ENCODE measurements at places on chromosomes 2 and 18.
A peak's percentile ranks its signal among the peaks of the same experiment; 100 is the strongest.

DNA sequence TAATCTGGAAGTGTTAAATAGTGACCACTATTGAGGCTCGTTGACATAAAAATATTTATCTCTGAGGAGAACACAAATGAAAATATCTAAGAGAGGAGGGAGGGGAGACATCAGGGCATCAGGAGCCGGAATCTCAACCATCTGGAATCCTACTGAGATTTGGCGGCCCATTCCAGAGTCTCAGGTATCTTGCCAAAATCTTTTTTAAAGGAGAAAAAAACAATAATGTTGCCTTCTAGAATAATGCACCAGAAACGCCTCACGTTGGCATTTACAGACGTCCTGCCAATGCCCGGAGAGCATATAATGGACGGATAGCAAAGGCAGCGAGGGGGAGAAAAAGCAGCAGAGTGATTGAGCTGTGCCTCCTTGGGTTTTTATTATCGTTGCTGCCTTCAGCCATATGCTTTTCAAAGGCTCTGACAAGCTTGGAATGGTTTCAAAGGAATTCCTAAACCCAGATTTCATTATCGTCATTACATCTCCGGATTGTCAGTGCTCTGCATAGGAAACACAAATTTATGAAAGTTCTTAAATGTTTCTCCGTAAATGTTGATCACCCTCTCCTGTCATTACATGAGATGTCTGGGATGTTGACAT, 30.9 kb upstream of the EGR4 start:
- no peak for DNase-seq

GRCh38 chr2:79860228-79861058, 347.6 kb downstream of the CTNNA2 start:
- no peak for DNase-seq

DNA sequence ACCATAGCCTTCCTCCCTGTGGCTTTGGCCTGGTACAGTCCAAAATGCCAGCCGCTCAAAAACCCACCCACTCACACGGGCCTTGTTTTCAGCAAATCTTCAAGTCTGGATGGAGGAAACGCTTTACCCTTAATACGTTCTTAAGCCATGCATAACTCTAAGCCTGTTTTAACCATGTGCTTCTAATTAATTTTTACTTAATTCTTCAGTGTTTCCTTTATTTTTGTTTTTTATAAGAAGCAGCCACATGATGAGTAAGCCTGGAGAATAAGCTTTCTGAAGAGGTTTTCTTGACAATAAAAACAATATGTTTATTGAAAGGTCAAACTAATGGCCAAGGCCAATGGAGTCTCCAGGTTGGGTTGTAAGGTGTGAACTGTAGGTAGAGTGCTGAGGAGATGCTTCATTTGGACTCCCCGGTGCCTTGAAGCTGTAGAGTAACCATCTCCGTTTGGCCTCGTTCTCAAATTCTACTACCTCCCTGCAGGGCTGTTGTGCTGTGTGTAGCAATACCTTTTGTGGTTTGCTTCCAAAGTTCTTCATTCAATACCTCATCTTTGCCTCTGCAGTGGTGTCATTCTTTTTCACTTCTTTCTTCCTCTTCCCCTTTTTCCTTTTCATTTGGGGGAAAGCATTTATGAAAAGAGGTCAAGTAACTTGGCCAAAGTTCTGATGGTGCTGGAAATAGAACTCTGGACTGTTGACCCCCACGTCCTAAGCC, 113.7 kb downstream of the PRKCE start:
- peak; percentile 10 for DNase-seq

- no peak for DNase-seq
Observed at GRCh38 chr2:167759531-167759930, 487.9 kb downstream of the STK39 start.

GRCh38 chr2:68368654-68369336, 3.7 kb downstream of the PLEK start:
- DNase-seq = no peak

DNA sequence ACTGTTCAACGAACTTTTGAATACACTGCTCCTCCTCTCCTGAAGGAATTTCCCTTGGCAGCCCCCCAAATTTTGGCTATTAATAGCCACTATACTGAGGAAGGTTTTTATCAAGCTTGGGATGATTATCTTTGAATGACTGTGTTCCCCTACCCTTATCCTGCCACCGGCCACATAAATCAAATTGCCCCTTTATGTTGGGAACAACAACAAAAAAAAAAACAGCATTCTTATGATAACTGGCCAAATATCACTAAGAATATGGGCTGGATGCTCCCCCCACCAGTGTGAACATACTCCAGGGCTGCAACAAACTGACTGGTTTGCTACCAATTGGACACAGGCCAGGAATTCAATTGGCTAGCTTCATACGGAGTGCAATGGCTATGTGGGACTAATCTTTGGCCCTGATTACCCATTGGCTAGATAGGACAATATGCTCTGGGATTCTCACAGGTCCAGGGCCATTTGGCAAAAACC, 20.6 kb downstream of the DUSP11 start:
- no peak for DNase-seq

- peak; percentile 3 for DNase-seq
Observed at GRCh38 chr2:26620031-26620605, 21.0 kb downstream of the CIB4 start.

GRCh38 chr2:33712674-33713073, 113.6 kb upstream of the FAM98A start:
- DNase-seq = no peak

DNA sequence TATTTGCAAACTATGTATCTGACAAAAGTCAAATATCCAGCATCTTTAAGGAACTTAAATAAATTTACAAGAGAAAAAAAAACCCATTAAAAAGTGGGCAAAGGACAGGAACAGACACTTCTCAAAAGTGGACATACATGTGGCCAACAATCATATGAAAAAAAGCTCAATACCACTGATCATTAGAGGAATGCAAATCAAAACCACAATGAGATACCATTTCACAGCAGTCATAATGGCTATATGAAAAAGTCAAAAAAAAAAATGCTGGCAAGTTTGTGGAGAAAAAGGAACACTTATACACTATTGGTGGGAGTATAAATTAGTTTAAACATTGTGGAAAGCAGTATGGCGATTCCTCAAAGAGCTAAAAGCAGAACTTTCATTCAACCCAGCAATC, 130.3 kb upstream of the LHCGR start:
- DNase-seq = no peak

- no peak for DNase-seq
Observed at GRCh38 chr2:124257120-124257519, 232.0 kb downstream of the CNTNAP5 start.

- DNase-seq = peak; percentile 75
Observed at GRCh38 chr2:237421542-237422116, 7.7 kb upstream of the COL6A3 start.

DNA sequence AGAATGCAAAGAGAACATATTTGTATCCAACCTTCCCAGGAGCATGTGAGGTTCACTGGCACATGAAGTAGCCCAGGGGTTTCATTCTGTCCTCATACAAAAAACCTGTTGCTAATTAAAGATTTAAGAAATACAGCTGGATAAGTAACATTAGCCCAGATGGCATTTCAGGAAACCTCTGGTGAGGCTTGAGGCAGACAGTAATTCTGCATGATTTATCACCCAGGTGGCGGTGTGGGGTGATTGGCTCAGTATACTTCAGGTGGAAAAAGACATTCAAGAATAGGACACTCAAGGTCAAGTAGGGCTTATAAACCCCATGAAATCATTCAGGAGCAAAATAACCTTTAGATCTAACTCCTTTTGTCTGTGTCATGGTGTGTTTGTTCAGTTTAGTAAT, 237.4 kb downstream of the RNF144A start:
- DNase-seq = no peak

GRCh38 chr2:43021791-43022509, 204.5 kb downstream of the ZFP36L2 start:
- DNase-seq = no peak

- DNase-seq = no peak
Observed at GRCh38 chr18:9765501-9765900, 57.4 kb downstream of the RAB31 start.

- no peak for DNase-seq
Observed at GRCh38 chr18:10454681-10455557, 484 bp downstream of the APCDD1 start.

GRCh38 chr2:239291475-239292350, 109.1 kb downstream of the HDAC4 start:
- DNase-seq = no peak

GRCh38 chr2:238025741-238026360, 35.0 kb upstream of the SCLY start:
- no peak for DNase-seq

GRCh38 chr2:75464348-75464946, 96.3 kb downstream of the EVA1A start:
- DNase-seq = no peak

- peak; percentile 61 for DNase-seq
Observed at GRCh38 chr18:58615140-58616132, 13.5 kb downstream of the ALPK2 start.

- no peak for DNase-seq
Observed at GRCh38 chr2:230447036-230447435, 31.0 kb downstream of the SP100 start.

DNA sequence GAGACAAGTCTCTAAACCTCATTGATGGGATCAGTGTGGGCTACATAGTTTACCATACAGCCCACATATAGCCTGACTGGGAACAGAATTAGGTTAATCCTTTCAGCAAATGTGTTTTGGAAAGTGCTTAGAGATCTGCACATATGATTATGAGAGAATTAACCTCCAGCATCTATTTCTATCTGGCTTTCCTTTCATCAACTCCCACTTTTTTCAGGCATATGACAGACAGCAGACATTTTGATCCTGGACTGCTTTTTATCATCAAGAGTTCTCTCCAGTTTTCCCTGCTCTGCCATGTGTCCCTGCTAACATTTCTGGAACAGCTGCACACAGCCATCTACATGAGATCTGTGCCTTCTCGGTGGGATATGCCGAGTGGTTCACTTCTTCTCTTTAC, 139.5 kb upstream of the LRP1B start:
- DNase-seq = no peak

- DNase-seq = no peak
Observed at GRCh38 chr2:51299370-51299769, 267.4 kb upstream of the NRXN1 start.

GRCh38 chr2:147467441-147467840, 377.4 kb upstream of the ACVR2A start:
- no peak for DNase-seq

GRCh38 chr2:121596221-121597080, 52.8 kb downstream of the CLASP1 start:
- peak; percentile 9 for DNase-seq

DNA sequence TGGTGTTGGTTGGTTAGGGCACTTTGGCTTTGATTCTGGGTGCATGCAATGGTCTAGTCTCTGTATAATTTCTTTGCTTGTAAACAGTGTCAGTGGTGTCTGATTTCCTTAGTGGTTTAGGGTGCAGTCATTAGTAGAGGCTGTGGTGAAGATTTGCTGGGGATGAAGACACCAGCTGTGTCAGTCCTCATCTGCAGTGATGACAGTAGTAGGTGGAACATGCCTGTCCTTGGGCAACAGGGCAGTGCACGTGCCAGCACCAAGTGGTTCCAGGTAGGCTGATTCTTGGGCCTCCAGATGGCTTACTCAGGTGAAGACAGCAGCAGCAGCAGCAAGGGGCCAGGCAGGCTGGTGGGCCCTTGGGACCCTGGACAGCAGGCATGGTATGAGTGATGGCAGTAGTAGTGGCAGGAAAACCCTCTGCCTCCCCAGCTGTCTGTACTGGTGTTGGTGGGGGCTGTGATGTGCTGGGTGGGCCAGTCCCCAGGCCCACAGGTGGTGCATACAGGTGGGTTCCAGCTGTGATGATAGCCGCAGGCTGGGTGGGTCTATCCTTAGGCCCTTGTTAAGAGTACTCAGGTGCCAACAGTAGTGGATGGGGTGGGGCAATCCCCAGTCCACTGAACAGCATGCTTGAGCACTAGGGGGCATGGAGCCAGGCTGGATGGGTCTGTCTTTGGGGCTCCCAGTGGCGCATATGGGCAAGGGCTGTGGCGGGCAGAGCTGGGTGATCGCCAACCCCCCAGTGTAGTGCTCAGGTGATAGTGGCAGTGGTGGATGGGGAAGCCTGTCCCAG, 140.7 kb upstream of the THUMPD2 start:
- no peak for DNase-seq

GRCh38 chr18:8930990-8931616, 171.4 kb upstream of the NDUFV2 start:
- no peak for DNase-seq

- DNase-seq = no peak
Observed at GRCh38 chr2:13193075-13193474, 476.3 kb downstream of the TRIB2 start.

- no peak for DNase-seq
Observed at GRCh38 chr2:234116010-234116409, 65.5 kb downstream of the SPP2 start.

- DNase-seq = no peak
Observed at GRCh38 chr2:17754773-17755425, 961 bp downstream of the GEN1 start.

DNA sequence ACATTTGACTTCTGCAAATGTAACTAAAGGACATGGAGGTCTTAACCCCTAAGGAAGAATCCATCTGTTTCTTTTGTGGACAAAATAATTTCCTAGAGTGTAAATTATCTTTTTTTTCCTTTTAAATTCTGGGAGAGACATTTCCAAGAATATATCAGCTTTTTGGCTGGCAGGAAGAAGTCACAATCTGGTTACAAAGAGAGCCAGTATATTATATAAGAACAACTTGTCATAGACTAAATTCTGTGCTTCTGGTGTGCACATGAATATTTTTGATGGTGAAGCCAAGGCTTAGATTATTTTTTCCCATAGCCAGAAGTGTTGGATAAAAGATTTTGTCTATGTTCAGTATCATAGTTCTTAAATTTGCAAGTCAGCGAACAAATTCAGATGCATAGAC, 500.6 kb downstream of the XIRP2 start:
- DNase-seq = no peak

DNA sequence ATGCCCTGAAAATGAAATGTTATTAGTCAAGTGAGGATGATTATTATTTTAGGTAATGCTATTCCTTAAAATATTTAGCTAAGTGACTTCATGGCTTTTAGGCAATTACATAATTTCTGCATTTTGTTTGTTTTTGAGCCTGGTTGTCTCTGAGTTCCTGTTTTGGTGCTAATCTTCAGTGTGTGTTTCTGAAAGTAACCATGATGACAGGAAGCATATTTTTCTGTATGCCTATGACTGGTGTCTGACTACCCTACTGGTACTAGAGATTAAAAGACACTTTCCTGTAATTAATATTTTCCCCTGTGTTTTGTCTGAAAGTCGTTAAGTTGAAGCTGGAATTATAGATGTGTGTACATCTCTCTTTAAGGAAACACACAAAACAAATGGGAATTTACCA, 295.0 kb upstream of the SPRED2 start:
- DNase-seq = no peak

DNA sequence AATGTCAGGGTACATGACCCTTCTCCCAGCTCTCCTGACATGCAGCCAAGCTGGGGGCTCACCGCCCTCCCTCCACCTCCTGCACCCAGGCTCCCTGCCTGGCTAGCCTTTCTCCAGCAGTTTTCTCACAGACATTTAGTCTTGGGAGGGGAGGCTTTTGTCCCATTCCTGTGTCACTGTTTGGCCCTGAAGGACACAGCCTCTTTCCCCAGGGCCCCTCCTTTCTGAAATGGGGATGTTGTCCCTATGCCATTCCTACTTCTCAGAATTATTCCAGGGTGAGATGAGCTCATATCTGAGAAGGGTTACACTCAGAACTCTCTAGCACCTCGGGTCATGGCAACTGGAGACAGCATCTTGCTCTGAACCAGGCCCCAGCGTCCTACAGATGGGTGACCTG, 47.3 kb upstream of the MRPL33 start:
- no peak for DNase-seq

GRCh38 chr18:49487711-49488310, 777 bp upstream of the C18orf32 start:
- no peak for DNase-seq
